Left lung (tissue), 14 donors: ENCODE measurements at places on chromosomes 4 and X.

GRCh38 chr4:152398060-152398459, 137.8 kb downstream of the FBXW7 start:
- no peak for DNase-seq

DNA sequence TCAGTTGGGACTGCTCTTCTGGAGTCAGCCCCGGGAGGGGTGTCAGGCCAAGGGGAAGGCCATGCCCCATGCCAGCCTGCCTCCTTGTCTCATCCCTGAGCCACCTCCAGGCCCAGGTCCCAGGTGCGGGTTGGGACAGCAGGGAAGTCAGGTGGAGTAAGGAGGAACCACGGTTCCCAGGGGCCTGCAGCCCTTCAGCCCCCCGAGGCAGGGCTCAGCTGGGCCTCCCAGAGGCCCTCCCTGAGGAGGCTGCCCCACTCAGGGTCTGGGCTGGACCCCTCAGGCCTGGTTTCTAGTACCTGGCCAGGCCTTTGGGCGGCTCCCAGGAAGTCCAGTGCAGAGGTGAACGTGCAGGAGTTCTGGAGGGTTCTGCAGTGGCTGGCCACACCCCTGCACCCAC, 23.4 kb upstream of the FGFR3 start:
- DNase-seq, result no peak

DNA sequence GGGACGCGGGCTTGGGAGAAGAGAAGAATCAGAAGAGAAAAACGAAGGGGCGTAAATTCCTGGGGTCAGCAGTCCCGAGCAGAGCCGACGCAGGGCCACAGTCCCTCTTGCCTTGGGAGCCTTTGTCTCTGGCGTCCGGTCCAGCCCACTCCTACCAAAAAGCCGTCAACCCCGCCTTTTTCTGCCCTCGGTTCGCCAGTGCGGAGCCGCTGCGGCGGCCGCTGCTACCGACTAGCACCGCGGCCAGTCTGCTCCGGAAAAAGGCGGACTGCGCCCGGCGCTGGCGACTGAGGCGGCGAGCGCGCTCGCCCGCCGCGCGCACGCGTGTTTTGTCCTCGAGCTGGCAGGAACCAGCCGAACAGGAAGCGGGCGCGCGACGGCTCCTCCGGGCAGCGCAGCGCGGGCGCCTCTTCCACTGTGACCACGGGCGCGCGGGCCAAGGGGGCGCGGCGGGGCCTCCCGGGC, 502 bp downstream of the HNRNPDL start:
- peak; percentile 81 for DNase-seq

GRCh38 chr4:182318256-182318655, 75.1 kb downstream of the TENM3 start:
- no peak for DNase-seq

DNA sequence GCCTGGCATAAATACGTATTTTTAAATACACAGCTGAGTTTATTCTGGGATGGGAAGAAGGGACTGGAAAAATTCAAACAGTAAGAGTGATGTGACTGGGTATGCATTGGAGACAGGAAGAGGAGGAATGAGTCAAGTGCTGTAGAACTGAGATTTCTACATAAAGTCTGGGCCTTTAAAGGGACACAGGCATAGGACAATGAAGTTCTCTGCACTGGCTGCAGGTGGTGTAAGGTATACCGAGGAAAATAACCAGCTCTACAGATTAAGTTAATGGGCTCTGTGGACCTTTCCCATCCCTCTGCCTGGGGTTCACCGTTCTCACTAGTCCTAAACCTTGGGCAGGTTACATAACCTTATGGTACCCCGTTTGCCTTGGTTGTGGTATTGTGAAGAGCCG, 68.7 kb downstream of the DHX15 start:
- DNase-seq, result no peak

- DNase-seq, result no peak
Measured at GRCh38 chr4:157172011-157172410, 48.5 kb upstream of the GRIA2 start.

- peak; percentile 78 for DNase-seq
Measured at GRCh38 chrX:311156-312129, 7.2 kb downstream of the GTPBP6 start.

DNA sequence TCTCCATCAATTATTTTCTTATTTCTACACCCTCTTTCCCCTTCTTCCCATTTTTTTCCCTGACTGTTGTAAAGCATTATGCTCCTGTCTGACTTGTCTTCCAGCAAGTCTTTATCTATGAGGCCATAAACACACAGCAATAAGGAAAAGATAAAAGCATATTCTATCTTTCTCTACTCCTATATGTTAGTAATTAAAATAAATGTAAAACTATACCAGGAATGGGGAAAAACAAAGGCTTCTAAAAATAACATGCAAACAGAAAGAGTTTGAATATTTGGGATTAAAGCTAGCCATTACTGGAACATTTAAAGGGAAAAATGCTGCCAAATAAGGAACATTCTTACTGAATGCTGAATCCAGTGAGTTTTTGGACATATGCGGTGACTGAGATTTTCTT, 471.7 kb upstream of the HS3ST1 start:
- no peak for DNase-seq

DNA sequence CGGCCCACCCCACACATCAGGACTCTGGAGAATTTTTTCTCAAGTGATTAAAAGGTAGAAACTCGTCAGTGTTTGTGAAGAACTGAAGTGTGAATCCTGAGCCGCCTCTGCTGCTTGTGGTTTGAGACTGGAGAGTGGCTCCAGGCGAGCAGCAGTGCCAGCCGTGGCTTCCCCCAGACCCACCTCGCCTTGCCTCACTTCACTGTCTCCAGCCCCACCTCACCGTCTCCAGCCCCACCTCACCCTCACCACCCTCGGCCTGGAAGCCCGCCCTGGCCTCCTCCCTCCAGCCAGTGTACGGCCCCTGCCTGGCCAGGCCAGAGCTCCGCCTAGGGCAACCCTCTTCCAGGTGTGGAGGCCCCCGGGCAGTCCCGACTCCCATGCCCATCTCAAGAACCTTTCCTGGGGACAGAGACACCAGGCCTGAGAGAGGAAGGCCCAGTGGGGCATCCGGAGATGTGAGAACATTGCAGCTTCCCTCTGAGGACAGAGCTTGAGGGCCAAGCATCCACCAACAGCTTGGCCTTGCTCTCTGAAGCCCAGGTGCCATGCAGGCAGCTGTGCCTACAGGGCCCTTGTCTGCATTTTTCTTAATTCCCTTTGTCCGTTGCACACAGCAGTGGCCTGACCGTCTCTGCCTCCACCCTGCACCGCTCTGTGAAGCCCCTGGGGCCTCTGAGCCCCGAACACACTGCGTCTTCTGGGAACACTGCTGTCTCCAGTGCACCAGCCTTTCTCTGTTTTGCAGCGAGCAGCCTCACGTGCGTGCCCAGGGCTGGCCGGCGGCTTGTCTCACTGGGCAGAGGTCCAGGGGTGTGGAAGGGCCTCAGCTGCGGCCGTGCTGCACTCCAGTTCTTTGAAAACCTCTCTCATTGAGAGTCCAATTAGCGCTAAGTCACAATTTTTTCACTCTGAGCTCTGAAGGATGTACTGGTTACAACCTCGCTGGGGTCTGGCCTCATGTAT, 13.8 kb downstream of the SH3BP2 start:
- peak; percentile 77 for DNase-seq

GRCh38 chr4:153585026-153585425, 99.1 kb upstream of the TLR2 start:
- no peak for DNase-seq

DNA sequence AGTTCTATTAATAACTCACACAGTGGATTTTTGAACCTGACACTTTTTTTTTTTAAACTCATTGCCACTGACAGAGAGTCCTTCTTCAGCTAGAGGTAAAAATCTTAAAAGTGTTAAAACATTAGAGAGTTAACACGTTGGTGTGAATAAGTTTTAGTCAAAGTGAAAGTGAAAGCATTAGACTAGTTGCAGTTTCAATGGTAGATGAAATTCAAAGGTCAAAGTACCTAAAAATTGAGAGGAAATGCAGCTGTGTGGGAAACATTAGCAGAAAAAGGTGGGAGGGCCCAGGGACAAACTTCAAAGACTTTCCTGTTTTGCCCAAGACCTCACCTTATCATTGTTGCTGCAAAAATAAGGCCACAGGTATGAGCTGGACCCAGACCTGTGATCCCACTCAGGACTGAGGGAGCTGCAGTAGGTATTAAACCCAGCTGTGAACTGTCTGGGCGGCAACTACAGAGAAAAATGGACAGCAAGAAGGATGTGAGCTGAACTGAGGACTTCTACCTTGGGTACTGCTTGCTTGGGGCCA, 17.6 kb upstream of the GABRA4 start:
- no peak for DNase-seq
